ENCODE measurements at places on chromosomes 5 and 9.

DNA sequence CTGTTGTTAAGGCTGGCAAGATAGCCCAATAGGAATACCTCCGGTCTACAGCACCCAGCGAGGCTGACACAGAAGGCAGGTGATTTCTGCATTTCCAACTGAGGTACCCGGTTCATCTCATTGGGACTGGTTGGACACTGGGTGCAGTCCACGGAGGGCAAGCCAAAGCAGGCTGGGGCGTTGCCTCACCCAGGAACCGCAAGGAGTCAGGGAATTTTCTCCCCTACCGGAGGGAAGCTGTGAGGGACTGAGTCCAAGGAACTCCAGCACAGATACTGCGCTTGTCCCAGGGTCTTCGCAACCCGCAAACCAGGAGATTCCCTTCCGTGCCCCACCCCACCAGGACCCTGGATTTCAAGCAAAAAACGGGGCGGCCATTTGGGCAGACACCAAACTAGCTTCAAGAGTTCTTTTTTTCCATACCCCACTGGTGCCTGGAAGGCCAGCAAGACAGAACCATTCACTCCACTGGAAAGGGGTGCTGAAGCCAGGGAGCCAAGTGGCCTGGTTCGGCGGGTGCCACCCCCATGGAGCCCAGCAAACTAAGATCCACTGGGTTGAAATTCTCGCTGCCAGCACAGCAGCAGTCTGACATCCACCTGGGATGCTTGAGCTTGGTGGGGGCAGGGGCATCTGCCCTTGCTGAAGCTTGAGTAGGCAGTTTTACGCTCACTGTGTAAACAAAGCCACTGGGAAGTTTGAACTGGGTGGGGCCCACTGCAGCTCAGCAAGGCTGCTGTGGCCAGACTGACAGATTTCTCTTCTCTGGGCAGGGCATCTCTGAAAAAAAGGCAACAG, 647.2 kb downstream of the BNC2 start:
- no peak for DNase-seq

DNA sequence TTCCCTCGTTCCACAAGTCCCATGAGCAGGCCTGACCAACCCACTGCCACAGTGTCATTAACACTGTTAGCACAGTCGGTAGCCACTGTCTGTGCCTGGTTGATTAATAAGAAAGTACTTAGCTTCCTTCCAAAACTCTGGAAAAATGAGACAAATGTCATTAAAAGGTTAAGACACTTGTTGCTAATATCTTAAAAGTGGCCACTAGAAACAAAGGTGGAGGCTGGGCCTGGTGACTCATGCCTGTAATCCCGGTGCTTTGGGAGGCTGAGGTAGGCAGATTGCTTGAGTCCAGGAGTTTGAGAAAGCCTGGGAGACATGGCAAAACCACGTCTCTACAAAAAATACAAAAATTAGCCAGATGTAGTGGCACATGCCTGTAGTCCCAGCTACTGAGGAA, 194.0 kb downstream of the PDZD2 start:
- DNase-seq = no peak

DNA sequence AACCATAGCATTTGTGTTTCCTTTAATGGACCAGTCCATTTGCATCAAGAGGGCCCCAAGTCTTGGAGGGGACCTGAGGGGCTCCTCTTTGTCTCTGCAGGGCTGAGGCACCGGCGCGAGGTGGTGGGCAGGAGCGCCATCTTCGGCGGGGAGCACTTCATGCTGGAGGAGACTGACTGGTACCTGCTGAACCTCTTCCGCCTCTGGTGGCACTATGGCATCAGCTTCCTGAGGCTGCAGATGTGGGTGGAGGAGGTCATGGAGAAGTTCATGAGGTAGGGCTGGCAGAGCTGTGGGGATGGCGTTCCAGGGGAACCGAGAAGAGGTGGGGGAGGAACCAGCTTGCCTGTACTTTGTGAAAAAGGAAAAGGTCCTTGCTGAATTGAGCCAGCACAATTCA, 6.1 kb downstream of the PCYOX1L start:
- no peak for DNase-seq

GRCh38 chr9:34151398-34151797, 24.9 kb upstream of the DCAF12 start:
- no peak for DNase-seq

- DNase-seq = no peak
Measured at GRCh38 chr5:82635561-82636288, 357.6 kb upstream of the RPS23 start.

DNA sequence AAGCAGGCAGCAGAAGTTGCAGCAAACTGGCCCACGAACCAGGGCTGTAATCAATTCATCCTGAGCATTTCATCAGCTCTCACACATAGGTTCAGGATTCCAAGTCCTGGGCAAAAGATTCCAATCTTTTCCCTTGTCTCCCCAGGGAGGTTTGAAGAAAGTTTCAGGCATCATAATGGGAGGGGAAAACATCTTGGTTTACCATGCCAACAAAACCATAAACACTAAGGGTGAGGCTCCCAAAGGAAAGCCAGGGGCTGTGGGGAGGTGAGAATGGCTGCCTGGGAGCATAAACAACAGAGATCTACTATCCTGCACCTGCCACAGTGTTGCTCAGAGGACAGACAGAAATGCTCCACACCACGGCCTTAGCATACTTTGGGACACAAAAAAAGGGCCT, 94.6 kb downstream of the SH3TC2 start:
- DNase-seq = no peak

- DNase-seq = no peak
Measured at GRCh38 chr5:112548246-112548881, 129.3 kb upstream of the EPB41L4A start.

DNA sequence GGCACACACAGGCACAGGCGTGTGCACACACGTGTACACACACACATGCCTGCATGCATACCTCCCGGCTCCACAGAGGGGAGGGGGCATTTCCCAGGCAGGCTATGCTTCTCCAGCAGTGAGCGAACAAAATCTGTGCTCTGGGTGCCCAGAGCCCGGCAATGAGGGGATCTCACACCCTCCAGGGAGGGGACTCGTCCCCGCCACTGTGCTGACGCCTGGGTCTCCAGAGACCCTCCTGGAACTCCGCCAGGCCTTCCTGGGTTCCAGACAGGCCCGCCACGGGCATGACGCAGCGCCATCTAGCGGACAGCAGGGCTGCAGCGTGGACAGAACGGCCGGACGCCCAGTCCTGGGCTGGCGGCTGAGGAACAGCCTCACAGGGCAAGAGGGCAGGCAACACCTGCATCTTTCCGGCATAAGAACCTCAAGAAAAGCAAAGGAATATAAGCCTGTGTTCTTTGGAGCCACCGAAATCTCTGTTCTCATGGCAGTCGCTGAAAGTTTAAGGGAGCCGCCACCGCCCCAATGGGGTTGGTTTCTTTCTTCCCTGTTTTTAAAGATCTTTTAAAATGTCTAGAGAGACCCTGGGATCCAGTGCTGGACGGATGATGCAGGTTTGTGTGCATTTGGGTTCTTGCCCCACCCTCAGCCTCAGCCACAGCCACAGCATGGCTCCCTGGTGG, 135.6 kb upstream of the PPP1R26 start:
- peak; percentile 39 for DNase-seq

- DNase-seq = no peak
Measured at GRCh38 chr5:80346055-80346454, 26.3 kb downstream of the SPZ1 start.

GRCh38 chr5:14400085-14400484, 181.5 kb upstream of the OTULINL start:
- no peak for DNase-seq

GRCh38 chr5:17890501-17890900, 256.2 kb downstream of the TAF11L14 start:
- no peak for DNase-seq

DNA sequence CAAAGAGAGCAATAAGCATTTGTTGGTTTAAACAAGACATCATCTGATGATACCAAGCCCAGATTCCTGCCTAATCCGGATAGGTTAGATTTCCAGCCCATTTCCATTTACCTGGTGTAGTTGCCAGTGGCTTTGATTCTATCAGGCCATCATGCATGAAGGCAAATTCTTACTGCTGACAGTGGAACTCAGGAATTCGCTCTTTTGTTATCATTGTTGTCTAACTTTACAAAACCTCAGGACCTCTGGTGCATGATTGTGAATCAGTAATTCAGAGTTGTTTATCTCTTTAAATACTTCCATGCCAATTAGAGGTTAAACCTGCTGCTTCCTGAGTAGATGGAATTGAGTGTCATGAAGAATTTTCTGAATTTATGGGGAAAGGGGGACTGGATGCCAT, 76.5 kb downstream of the C9orf152 start:
- DNase-seq = no peak

DNA sequence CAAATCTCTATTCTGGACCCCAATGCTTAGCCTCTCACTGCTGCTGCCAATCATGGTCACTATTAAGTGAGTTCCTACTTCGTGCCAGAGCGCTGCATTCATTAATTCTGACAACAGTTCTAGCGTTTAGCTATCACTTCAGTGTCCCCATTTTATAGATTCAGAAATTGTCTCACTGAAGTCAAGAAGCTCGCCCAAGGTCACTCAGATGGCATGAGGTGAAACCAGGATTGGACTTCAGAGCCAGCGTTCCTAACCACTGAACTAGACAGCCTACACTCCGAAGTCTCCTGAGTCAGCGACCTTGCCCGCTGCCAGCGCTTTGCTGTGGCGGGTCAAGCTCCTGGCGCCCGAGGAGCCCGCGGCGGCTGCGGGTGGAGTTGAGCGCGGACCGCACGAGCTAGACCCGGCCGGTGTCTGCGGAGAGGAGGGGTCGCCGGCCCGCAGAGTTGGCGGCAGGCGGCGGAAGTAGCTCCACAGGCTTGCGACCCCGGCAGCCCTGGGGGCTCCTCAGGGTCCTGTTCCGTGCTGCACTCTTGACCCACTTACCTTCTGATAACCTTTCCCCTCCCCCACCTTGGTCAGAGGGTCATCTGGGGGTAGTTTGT, 2.1 kb upstream of the GABRB2 start:
- DNase-seq = no peak

GRCh38 chr9:137237759-137238726, 3.0 kb upstream of the TUBB4B start:
- DNase-seq = peak; percentile 70

DNA sequence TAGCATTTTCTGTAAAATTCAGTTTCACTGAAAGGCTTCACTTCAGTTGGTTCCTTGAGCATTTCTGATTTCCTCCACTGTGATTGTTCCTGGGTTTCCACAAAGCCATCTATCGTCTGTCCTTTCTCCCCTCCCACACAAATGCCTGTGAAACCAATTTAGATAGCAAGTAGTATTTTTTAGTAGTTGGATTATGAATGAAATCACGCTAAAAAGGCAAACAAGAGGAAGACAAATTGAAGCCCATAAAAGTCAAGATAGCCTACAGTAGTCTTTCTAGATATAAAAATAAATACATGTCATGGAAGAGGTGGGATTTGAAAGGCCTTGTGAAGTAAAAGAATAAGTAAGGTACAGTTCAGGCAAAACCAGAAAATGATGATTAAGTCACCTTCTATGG, 162.8 kb downstream of the ADAMTSL1 start:
- DNase-seq = no peak

GRCh38 chr5:71943874-71944273, 163.4 kb upstream of the MAP1B start:
- no peak for DNase-seq

GRCh38 chr5:155460501-155460931, 447.0 kb downstream of the KIF4B start:
- DNase-seq = no peak

DNA sequence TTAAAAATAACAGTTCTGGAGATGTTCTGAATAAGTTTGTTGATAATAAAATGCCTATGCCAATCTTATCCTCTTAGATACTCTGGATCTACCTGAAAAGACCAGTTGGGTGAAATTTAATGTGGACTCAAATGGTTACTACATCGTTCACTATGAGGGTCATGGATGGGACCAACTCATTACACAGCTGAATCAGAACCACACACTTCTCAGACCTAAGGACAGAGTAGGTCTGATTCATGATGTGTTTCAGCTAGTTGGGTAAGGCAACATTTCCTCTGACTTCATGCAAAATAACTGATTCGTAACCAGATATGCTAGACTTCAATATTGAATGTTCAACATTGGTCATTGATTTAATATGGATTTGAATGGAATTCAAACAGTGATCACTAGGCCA, 27.0 kb downstream of the ERAP2 start:
- DNase-seq = no peak

- DNase-seq = no peak
Measured at GRCh38 chr5:135446206-135446605, 942 bp downstream of the DCANP1 start.

- no peak for DNase-seq
Measured at GRCh38 chr9:91302831-91303230, 58.9 kb downstream of the AUH start.

DNA sequence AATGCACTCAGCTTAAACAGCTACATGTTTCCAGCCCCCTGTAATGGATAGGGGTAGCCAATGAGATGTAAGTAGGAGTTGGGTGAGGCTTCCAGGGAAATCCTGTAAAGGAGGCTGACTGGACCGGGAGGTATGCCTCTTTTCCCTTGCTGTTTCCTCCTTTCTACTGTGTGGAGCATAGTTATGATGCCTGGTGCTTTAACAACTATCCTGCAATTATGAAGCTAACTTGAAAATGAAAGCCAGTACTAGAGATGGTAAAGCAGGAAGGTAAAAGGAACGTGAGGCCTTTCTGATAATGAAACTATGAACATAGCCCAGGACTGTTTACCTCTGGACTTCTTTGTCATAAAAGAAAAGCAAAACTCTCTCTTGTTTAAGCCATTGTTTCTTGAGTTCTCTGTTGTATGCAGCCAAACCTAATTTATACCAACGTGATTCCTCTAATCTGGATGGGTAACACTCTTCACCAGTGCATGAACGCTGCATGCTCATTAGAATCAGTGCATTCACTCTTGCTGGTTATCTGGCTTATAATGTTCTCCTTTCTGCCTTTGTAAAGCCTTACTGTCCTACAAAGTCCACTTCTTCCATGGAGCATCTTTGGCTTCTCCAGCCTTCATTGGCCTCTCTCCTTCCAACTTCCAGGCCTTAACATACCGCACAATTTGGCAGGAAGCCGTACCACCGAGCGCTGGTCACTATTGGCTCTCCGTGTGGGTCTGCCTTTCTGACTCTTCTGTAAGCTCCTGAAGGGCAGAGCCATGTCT, 8.3 kb upstream of the ARHGEF28 start:
- no peak for DNase-seq

GRCh38 chr9:5596173-5596572, 32.7 kb upstream of the RIC1 start:
- DNase-seq = no peak

GRCh38 chr5:52915176-52915875, 73.8 kb upstream of the ITGA2 start:
- peak; percentile 78 for DNase-seq

DNA sequence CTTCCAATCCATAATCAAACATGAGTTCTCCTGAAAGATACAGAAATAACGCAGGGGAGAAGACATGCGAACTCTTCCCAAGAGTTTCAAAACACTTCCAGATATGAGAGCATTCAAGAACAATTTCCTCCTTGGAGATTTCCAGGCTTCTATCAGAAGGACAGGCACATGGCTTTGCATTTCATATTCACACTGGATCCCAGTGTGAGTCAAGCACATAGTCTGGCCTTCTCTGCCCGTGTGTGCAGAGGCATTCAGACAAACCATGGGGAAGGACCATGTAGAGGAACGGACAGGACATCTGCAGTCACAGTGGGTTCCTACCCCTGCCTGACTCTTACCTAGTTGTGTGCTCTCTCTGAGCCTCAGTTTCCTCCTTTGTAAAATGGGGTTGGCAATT, 384.5 kb downstream of the NTRK2 start:
- no peak for DNase-seq
